ENCODE measurements at places on chromosomes 1 and 21.

GRCh38 chr1:183987593-183988318 is 49.8 kb downstream of the COLGALT2 start:
- no peak for DNase-seq

DNA sequence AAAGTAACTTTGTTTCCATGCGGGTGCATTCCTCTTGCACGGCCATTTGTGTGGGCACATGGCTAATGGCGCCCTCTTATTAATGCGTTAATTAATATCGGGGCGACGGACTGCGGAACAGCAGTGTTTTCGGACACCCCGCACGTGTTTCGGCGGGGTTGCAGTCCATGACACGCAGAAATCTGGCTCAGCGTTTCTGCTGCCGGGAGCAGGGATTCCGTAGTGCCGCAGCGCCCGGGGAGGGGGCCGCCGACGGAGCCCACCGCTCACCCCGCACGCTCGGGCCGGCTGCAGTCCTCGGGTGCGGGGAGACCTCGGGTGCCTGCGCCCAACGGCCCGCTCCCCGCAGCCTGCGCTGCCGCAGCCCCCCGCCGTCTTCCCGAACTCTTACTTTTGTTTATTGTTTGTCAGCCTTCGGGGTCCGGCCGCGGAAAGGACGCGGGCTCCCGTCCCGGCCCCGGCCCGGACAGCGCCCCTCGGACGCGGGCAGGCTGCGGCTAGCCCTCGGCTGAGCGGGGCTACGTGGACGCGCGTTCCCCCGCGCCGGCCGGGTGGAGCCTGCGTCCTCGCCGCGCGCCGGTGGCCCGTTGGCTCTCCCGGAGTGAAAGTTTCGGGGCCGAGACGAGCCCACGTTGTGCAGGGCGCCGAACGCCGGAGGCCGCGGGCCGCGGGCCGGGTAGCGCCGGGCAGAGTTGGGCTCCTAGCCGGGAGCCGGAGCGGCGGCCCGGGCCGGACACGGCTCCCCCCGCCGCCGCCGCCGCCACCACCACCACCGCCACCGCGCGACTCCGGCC is 849 bp downstream of the NFIA start:
- DNase-seq, result no peak

DNA sequence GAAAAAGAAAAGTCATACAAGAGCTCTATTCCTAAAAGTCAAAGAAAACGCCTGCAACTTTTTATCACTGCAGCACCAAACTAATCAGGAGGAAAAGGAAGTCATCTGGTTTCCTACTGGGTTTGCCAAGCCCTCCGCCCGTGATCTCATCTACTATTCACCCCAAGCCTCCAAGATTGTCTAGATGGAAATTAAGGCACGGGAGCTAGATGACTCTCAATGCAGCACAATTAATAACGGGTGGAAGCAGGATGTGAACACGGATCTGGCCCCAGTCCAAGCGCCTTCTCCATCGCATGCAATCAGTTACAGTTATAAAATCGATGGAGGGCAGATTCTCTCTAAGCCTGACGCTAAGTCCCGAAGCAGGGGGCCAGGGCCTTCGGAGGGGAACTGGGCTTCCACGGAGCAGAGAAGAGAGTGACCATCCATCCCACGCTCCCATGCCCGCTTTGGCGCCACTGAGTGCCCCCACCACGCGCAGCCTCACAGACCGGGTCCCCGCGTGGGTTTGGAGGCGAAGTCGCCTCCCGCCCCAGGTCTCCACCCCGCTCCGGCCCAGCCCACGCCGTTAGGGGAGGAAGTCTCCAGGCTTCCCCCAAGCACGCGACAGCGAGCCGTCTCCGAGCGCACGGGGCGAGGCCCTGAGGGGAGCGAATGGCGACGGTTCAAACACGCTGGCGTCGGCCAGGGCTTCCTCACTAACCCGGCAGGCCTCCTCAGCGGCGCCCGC is 1.8 kb downstream of the HSF2BP start:
- DNase-seq, result no peak

DNA sequence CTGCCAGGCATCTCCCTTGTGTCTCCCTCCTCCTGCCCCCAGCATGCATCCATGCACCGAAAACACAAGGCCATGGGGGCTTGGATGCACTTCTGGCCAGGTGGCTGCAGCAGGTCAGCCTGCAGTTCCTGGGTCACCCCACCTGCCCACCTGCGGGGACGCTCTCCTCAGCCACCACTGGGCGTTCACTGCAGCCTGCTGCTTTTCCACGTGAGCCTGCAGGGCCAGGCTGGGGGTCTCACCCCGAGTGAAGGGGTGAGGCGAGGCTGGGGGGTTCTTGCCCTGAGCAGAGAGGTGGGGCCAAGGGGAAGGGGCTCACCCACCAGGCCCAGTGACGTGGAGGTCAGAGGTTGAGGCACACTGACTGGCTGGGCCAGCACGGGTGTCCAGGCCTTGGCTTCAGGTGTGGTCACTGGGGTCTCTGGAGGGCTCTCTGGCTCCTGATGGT is 64.6 kb downstream of the WNT9A start:
- no peak for DNase-seq

DNA sequence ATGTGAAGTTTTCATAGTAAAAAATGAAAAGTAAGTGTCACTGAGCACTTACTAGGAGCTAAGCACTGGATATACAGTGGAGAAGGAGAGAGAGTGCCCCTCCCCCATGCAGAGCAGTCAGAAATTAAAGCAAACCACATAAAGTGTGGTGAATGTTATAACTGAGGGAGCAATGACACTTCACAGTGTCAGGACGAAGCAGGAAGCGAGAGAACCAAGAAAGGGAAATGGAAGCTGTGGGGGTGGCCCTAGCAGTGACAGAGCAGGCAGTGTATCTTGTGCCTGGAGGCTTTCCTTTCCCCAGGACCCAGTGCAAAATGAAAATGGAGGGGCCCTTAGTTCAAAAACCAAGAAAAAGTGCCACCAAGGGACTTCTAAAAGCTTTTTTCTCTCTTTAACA is 21.5 kb upstream of the RCAN3 start:
- no peak for DNase-seq

GRCh38 chr1:241842565-241842964 is 5.4 kb upstream of the EXO1 start:
- DNase-seq, result no peak

- no peak for DNase-seq
These were observed 26.2 kb upstream of the TADA1 start for GRCh38 chr1:166902279-166902678.

- DNase-seq, result no peak
These were observed at the start of gene FTCD for GRCh38 chr21:46155514-46156377. Gene FTCD, minus strand, starts transcription at chr21:46155579. Its CDS starts 56 bp downstream, at chr21:46155523.

DNA sequence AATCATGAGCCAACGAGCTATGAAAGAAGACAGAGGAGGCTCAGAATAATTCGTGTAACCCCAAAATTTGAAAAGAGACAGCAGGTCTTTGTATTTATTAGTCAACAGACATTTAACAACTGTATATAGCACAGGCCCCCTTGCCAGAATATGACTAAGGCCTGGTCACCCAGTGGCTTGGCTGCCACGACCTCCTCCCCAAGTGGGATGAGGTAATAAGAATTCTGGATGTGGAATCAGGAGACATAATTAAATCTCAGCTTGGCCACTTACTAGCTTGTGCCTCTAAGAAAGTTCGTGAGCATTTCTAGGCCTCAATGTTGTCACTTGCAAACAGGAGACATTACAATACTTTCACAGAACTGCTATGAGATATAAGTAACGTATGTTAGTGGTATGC is 134.2 kb upstream of the TNFSF4 start:
- no peak for DNase-seq

DNA sequence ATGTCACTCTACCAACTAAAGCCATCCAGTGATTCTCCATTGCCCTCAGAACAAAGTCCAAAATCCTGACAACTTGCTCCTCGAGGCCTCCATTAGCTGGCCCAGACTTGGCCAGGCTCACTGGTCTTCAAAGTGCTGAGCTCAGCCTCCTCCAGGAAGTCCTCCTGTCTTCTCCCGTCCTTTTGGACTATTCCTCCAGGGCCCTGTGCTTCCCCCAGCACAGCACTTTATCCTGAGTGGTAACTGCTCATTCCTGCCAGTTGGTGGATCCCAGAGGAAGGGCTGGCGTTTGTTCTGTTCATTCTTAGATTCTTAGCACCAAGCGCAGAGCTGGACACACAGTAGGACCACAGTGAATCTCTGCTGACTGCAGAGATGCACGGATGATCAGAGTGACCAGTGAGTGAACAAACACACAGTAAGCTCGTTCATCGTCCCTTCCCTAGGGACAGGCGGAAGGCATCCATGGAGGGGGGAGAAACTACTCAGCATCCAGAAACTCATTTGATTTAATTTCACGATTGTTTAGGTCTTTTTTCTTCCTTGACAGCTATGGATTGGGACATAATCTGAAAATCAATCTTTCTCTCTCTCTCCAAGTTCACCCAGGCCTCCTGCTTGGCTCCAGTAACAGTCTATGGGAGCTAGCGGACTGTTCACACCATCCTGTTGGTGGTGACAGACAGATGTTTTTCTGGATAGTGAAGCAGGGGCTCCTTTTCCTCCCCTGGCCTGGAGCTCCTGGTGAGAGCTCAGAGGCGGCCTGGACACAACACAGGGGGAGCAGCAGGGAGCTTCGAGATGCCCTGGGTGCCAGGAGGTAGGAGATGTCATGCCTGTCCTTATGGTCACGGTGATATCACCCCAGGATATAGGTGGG is 180.2 kb downstream of the PTPRU start:
- DNase-seq, result no peak

- no peak for DNase-seq
These were observed 23.1 kb upstream of the PDE4B start for GRCh38 chr1:65769636-65770035.

DNA sequence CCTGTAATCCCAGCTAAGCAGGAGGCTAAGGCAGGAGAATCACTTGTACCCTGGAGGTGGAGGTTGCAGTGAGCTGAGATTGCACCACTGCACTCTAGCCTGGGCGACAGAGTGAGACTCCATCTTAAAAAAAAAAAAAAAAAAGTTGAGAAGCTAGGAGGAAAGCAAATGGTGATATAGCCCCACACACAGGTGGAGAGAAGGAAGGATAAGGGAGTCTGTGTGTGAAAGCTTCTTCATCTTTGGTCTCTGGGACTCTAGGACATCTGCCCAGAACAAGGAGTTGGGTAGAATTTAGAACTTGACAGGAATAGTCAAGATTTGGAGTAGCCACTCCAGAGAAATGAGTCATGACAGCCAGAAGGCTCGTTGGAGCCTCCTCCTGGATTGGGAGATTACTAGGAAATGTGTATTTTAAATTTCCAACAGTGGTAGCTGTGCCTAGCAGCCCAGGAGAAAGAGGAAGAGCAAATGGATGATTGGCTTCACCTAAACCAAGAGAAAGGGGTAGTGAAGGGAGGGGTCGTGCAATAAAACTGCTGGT is 19.9 kb downstream of the NPL start:
- DNase-seq, result no peak

GRCh38 chr1:159756397-159756796 is 24.4 kb upstream of the DUSP23 start:
- no peak for DNase-seq

GRCh38 chr1:203663821-203664220 is 37.2 kb downstream of the ATP2B4 start:
- DNase-seq, result no peak

DNA sequence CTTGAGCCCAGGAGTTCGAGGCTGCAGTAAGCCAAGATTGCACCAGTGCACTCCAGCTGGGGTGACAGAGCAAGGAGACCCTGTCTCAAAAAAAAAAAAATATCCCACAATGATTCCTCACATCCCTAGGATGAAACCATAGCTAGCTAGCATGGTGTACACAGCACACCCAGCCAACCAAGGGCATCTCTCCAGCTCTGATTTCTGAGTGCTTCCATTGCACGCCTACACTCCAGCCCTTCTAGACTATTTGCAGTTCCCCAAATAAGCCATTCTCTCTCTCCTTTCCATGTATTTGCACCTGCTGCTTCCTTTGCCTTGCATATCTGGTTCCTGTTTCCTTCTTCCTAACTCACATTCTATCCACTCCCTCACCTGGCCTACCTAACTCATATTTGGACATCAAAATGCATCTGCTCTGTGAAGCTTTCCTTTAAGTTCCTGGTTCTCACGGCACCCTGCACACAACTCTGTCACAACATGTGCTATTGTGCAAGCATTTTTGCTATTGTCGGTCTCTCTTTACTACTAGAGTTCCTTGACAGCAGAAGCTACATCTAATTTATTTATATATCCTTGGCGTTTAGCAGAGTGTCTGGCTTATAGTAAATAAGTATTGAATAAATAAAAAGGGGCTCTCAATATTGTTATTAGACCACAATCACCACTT is 2.4 kb upstream of the ELAPOR1 start:
- no peak for DNase-seq

- no peak for DNase-seq
These were observed 130.4 kb downstream of the LHX4 start for GRCh38 chr1:180360333-180361075.

- DNase-seq, result no peak
These were observed 57.8 kb downstream of the ZNF281 start for GRCh38 chr1:200351826-200352549.

GRCh38 chr1:43651902-43652301 is 2.0 kb downstream of the KDM4A start:
- DNase-seq, result no peak

- no peak for DNase-seq
These were observed 54.1 kb downstream of the CD46 start for GRCh38 chr1:207805841-207806421.

GRCh38 chr1:32989160-32990050 is 24.8 kb upstream of the RNF19B start:
- no peak for DNase-seq

- DNase-seq, result no peak
These were observed 77.6 kb upstream of the CACYBP start for GRCh38 chr1:174922121-174922520.

- no peak for DNase-seq
These were observed 73.2 kb upstream of the DNAJC6 start for GRCh38 chr1:65235867-65236805.

DNA sequence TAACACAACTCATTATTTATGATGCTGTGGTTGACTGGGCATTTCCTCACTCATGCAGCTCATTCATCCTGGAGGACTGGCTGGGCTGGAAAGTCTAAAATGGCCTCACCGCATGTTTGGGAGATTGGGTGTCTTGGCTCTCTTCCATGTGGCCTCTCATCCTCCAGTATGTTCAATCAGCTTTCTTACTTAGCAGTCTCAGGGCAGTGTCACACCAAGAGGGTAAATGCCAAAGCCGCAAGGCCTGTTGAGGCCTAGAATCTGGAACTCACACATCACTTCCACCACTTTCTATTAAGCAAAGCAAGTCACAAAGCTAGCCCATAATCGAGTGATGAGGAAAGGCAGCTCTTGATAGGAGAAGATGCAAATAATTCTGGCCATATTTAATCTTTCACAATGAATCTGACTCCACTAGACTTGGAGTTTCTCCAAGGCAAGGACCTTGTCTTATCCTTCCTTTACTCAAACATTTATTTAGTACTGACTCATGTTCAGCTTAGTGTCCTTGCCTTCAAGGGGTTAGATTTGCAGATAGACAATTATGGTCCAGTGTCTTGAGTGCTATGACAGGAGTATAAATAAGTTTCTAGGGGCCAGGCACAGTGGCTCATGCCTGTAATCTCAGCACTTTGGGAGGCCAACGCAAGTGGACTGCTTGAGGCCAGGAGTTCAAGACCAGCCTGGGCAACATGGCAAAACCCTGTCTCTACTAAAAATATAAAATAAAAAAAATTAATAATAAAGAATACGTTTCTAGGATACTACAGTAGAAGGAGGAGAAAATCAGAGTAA is 45.1 kb downstream of the TMEM53 start:
- no peak for DNase-seq

GRCh38 chr1:993379-993995 is 6.4 kb downstream of the HES4 start:
- no peak for DNase-seq

GRCh38 chr1:72097851-72098570 is 184.3 kb downstream of the NEGR1 start:
- no peak for DNase-seq

Data from stimulated activated CD4-positive, alpha-beta T cell treated with anti-CD3 and anti-CD28 coated beads, Interleukin-1b, Interleukin-23, amount 100 ng/mL, for 1 hour (primary cell).